ENCODE measurements at places on chromosomes 7 and 10.

DNA sequence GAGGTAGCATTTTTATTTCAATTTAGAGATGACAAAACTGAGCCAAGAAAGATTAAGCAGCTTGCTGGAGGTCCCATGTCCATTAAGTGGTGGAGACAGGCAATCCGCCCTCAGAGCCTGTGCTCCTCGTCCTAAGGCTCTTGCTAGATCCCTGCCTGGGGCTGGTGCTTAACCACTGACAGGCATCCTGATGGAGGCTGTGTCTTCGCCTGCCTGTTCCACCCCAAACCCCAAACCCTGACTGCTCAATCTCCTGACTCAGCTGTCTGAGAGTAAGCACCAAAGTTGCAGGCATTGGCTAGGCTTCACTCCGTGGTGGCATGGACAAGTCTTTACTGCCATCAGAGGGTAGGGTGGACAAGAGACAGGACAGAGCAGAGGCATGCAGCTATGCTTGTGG lies 209.4 kb downstream of the POU6F2 start:
- no peak for DNase-seq

DNA sequence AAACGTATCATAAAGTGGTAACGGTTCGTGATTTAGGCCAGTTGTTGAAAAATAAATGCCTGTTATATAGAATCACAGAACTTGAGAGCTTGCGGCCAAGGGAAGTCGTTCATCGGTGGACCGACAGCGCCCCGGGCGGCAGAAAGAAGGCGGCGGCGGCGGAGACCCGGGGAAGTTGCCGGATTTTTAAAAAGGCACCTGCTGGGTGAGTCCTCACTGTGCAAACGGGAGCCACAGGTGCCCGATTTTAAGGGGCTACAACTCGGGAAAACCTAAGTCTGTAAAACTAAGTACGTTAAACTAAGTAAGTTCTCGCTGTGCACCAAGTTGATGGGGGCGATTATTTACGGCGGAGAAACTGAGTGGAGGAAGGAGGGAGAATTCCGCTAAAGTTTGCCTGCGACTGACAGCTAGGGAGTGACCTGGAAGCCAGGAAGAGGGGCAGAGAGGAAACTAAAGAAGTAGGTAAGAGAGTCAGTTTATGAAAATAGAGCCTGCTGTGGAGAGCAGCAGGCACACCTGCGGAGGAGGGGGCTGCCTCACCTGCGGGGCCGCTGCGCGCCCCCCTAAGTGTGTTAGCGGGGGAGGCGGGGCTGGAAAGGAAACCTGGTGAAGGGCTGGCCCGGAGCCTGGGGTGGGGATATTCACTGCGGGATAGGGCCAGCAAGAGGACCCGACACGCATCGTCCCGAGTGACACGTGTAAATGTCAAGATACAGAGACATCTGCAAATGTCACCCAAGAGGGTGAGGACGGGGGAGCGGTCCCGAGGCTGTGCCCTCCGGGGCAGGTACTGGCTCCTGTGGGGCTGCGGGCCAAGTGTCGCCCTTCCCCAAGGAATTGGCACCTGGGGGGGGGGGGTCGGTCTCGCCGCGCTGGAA lies 996 bp downstream of the ADAM12 start:
- peak; percentile 81 for DNase-seq

- no peak for DNase-seq
These were observed 47.6 kb downstream of the STK17A start for GRCh38 chr7:43630482-43630881.

DNA sequence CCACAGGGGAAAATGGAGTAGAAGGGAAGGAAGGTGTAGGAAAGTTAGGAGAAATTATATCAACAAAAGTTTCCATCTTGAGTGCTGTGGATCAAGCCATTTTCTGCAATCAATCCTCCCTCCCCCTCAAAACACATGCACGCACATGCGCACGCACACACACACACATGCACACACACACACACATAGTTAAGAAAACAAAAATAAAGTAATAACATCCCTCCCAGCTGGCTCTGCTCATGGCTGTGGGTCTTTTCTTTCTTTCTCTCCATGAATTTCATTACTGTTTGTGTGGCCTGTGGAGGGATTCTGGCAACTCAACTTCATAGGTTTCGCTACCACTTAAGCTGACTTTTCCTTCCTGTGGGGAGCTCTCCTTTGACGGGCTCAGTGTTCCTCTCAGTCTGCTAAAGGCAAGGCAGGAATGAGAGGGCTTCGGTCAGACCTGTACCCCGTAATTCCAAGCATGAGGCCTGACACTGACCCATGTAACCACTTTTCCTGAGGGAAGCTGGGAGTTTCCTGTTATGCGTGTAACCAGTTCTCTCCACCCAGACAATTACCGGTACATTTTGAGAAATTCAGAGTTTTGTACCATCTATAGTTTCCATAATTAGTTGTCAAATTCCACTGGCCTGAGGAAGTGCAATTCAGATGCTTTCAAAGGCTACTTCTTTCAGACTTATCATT lies 79.8 kb downstream of the ZNF92 start:
- DNase-seq = no peak

DNA sequence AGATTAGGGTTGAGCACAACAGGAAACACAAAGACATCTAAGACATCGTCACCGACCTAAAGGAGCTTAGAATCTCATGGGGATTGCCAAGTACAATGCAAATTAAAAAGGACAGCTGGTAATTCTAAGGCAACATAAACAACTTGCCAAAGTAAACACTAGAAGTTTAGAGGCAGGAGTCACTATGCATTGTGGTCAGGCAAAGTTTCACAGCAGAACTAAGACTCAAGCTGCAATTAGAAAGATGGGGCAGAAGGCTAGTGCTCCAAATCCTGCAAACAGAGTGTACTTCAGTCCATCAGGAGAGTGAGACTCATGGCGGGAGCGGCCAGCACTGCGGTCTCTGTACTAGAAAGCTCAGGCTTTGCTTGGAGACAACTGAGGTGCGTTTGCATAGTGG lies 52.7 kb downstream of the HIPK2 start:
- peak; percentile 49 for DNase-seq

Data from fibroblast of skin of abdomen (primary cell).